NCI-H1694 (cell line): ENCODE measurements at places on chromosomes 3 and 15.
A peak's percentile ranks its signal among the peaks of the same experiment; 100 is the strongest.

GRCh38 chr15:51536965-51537574 lies 85.5 kb downstream of the DMXL2 start:
- peak; percentile 10 for DNase-seq

- no peak for DNase-seq
These were observed 32.6 kb upstream of the SKIL start for GRCh38 chr3:170324962-170325361.

DNA sequence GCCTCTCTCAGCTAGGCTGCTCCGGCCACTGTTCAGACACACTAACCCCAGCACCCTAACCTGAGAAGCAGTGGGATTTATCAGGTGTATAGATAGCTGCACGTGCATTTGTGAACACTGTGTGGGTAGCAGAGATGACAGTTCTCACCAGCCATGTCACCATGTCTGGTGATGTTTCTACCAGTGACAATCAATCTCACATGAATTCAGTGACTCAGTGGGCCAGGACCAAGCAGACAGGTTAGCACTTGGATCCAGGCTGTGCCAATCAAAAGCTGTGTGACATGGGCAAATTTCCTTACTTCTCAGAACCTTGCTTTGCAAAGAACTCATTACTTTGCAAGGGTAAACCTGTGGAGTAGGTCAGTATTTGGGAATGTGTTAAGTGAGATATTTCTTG lies 65.3 kb upstream of the GATM start:
- DNase-seq, result no peak

- DNase-seq, result no peak
These were observed 29.7 kb downstream of the TCF12 start for GRCh38 chr15:56948000-56948763.

GRCh38 chr3:100044369-100044768 lies 69.9 kb downstream of the FILIP1L start:
- no peak for DNase-seq

GRCh38 chr3:47017504-47018268 lies 38.2 kb downstream of the NBEAL2 start:
- DNase-seq, result no peak

DNA sequence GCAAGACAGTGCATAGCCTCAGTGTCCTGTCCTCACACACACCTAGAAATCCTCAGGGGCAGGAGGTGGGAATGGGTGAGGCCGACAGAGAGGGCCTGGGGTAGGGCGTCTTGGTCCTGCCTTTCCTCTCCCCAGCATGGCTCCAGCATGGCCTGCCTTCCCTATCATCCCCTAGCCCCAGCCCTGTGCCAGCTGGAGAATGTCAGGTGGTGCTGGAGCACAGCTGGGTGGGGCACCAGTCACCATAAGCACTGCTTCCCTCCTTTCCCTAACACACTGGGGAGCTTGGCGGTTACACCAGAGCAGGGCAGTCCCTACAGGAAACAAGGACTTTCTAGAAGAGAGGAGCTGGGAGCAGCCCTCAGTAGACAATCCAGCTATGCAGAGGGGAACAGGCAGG lies 236.8 kb downstream of the KLF13 start:
- DNase-seq, result no peak

- DNase-seq, result no peak
These were observed 985.4 kb downstream of the PLOD2 start for GRCh38 chr3:145175626-145176025.

DNA sequence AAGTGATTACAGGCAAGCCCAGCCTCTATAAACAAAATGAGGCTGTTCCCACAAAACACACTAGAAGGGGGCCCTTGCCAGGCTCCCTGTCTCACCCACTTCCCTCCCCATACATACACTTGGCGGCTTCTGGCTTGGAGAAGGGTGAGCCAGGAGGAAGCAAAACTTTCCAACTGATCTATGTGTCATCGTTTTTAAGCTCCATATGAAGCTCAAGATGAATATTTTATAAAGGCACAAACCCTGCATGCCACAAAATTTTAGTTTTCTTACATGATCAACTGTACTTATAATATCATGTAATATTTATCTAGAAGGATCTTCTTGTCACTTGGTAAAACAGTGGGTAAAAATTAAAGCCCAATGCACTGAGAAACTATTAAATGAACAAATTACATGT lies 80.8 kb upstream of the TJP1 start:
- no peak for DNase-seq

DNA sequence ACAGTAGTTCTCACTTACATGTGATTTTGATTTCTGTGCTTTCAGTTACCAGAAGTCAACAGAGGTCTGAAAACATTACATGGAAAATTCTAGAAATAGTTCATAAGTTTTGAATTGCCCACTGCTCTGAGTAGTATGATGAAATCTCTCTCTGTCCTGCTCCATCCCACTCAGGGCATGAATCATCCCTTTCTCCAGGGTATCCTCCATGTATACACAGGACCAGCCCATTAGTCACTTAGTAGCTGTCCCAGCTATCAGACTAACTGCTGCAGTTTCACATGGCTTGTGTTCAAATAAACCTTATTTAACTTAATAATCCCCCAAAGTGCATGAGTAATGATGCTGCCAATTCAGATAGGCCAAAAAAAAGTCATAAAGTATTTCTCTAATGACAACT lies 38.6 kb downstream of the EPHA3 start:
- no peak for DNase-seq

- no peak for DNase-seq
These were observed 210.3 kb downstream of the RAP2B start for GRCh38 chr3:153372326-153372725.

- no peak for DNase-seq
These were observed 778 bp downstream of the MTMR10 start for GRCh38 chr15:30990446-30991254.

GRCh38 chr15:39051626-39052322 lies 487.2 kb upstream of the RASGRP1 start:
- DNase-seq, result peak; percentile 54

GRCh38 chr3:131485119-131485518 lies 17.7 kb downstream of the MRPL3 start:
- DNase-seq, result no peak

- no peak for DNase-seq
These were observed at the start of gene PLSCR4 for GRCh38 chr3:146250449-146251382. Gene PLSCR4, minus strand, starts transcription at chr3:146251105. Its CDS starts 29,034 bp downstream, at chr3:146222071.

- DNase-seq, result no peak
These were observed 41.3 kb upstream of the ROBO2 start for GRCh38 chr3:76998555-76998954.

DNA sequence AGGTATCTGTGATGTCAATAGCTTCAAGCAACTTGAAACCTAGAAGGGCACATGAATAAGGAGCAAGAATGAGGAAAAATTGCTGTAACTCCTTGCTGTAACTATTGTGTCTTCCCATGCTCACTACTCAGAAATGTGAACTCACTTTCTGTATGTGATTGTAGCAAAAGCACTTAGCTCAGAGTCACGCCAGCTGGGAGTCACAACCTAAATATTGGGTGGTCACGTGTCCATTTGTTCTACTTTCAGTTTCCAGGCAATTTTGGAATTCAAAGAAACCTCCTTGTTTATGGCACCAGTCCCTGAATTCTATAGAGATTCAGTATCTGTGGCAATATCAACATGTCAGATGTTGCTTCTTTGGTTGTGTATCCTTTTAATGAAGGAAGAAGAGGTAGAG lies 241.6 kb upstream of the AZI2 start:
- DNase-seq, result no peak

DNA sequence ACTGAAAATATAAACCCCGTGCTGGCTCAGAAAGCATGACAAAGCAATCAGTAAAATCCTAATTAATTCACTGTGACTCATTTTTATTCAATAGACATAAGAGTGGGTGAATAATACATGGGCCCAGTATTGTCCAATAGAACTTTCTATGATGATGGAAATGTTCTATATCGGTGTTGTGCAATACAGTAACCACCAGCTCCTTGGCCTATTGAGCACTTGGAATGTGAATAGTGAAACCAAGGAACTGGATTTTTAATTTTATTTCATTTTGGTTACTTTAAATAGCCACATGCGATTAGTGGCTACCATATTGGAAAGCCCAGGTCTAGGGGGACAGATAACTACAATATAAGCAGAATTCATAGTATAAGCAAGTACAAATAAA lies 69.8 kb upstream of the PPP2R3A start:
- no peak for DNase-seq

DNA sequence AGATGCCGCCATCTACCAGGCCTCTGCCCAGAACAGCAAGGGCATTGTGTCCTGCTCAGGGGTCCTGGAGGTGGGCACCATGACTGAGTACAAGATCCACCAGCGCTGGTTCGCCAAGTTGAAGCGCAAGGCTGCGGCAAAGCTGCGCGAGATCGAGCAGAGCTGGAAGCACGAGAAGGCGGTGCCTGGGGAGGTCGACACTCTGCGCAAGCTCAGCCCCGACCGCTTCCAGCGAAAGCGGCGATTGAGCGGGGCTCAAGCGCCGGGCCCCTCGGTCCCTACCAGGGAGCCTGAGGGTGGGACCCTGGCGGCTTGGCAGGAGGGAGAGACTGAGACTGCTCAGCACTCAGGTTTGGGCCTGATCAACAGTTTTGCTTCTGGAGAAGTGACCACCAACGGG lies 22.6 kb downstream of the ALPK3 start:
- DNase-seq, result no peak

- DNase-seq, result no peak
These were observed 196.7 kb downstream of the ISL2 start for GRCh38 chr15:76533060-76533820.

DNA sequence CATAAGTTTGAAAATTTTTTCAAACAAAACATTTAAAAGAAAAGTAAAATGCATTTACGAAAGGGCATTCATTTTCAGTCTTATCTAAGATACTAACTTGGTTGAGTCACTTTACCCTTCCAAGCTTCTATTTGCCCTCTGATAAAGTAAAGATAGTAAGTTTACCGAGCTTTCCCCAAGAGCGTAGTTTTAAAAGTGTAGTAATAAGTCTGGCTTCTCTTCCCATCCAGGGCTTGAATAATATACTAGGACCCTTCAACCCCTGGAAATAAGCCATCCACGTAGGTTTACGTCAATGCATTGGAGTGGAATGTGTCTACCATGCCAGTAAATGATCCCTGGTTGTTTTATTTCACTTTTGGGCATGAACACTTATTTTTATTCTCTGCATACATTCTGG lies 608.3 kb downstream of the NTRK3 start:
- DNase-seq, result no peak

DNA sequence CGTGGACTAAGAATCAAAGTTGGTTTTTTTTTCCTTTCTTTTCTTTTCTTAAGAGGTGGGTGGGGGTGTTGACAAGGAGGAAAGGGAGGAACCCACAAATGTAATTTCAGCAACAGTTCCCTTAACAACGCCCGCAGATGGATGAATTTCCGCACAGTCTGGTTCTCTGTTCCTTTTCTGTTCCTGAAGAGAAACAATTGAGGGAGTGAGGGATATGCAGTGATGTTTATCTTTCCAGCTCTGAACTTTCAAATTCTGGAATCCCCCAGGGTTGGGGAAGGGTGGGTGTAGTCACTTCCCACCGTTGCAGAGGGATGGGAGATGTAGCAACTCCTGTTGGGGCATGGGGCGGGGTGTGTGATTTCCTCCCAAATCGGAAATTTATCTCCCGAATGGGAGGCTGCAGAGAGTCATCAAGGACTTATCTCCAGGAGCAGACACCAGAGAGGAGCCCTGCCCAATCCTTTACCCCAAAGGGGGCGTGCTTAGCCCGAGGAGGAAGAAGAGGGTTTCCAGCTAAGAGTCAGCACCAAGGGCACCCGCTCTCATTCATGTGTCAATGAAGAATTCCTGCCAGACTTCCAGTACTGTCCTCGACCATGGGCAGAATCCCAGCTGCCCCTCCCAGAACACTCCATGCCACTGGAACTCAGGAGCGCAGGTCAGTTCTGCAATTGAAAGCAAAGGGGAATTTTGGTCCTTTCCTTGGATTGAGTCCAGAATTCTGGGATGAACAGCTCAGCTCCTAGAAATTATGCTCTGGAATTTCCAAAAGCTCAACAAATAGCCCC lies 35.0 kb upstream of the CFAP161 start:
- no peak for DNase-seq

DNA sequence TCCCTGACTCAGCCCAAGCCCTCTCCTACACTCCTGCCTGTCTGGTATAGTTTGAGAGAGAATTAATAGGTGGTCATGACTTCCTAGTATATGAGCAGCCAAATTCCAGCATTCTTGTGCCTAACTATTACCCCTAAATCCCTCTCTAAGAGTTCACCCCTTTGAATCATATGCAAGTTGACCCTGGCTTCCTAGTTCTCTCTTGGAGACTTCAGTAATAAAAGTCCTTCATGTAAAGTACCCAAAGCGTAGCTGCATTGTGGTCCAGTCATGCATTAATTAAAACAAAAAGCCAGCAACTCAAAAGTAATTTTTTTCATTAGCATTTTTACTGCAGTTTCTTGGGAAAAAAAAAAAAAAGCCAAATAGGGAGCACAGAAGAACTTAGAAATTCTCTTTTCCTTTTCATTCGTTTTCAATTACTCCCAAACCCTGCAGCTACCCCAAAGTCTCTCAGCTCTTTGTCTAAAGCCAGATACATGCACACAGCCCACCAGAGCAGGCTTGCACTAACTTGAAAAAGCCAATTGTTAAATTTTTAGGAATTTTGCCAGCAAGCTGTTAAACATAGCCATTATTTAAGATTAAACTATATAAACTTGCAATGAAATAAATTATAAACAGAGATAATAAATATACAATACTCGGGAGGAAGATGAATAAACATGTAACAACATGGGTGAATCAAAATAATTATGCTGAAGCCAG lies 50.1 kb upstream of the STT3B start:
- DNase-seq, result no peak

- DNase-seq, result peak; percentile 42
These were observed 22.1 kb downstream of the NCK1 start for GRCh38 chr3:136883967-136884720.

- DNase-seq, result no peak
These were observed 73.8 kb downstream of the TLE3 start for GRCh38 chr15:70023769-70024491.

- DNase-seq, result no peak
These were observed 115.6 kb downstream of the PDE8A start for GRCh38 chr15:85097250-85097649.

DNA sequence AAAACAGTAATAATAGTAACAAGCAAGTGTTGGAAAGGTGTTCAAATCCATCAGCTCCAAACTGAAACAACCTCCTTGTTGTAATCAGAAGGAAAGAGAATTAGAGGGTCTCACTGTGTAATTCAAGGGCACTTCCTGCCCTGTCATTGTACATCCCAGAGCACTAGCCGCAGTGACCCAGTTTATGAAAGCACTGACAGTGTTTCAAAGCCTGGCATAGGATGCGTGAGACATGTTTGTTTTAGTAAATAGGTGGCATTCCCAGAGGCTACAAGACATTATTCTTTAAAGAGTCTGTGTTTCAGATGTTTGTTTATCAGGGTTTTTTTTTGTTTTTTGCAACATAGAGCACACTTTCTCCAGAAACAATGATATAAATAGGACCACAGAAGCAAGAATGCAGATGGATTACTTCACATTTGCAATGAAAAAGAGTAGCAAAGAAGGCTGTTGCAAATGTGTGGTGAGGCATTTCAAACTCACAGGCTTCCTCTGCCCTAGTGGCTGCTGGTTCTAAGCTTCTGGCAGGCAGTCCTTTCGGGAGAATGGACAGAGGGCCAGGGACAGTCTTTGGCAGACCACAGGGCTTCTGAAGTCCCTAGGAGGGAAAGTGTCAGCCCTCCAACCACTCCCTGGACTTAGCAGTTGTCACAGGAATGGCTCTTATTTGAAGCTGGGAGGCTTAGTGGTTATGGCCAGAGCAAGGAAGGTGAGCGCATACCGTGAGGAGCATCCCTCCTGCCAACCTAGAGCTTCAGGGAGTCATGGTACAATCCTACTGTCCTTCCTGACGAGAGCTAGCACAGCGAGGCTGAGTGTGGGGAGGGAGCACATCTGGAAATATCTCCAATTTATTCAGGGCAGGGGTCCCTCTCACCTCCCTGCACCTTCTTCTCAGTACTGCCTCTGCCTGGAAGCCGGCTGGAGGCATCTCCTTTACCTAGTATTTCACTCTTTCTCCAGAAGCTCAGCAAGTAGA lies 31.4 kb upstream of the TIPARP start:
- DNase-seq, result no peak
